HTR-8/SVneo (cell line): ENCODE measurements at places on chromosomes 7 and 10.

DNA sequence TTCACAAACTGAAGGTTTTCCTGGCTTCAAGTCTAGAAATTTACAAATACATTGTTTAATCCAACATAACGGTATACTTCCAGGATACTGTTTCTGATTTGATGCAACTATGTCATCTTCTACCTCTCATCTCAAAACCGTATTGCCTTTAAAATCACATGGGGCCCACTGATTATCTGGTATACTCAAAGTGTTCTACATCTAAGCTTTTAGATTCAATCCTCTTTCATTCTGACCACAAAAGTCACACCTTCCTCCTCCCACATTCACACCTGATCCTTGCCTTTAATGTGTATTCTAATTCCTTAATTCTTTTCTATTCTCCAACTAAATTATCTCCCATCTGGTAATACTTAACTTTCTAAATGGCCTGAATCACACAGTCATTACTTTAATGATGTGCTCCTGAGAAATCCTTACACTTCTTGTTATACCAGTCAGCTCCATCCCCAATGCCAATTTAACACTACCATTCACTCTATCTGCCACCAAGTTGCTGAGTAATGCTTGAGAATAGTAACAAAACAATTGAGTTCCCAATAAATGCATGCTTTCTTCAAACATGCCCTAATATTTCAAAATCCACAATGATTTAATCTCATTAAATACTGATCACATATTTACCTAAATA lies 13.0 kb downstream of the ATAD1 start:
- no peak for DNase-seq

DNA sequence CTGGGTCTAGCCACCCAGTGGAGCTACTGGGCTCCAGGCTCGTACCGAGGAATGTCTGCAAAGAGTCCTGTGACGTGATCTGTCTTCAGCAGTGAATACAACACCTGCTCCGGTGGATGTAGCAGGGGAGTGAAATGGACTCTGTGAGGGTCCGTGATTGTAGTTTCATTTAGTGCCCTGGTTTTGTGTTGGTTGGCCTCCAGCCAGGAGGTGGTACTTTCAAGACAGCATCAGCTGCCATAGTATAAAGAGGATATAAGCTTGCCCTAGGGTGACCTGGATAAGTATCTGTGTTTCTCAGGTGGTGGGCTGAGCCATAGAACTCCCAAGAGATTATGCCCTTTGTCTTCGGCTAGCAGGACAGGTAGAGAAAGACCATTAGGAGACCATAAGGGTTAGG lies 24.6 kb upstream of the WNT2 start:
- no peak for DNase-seq

DNA sequence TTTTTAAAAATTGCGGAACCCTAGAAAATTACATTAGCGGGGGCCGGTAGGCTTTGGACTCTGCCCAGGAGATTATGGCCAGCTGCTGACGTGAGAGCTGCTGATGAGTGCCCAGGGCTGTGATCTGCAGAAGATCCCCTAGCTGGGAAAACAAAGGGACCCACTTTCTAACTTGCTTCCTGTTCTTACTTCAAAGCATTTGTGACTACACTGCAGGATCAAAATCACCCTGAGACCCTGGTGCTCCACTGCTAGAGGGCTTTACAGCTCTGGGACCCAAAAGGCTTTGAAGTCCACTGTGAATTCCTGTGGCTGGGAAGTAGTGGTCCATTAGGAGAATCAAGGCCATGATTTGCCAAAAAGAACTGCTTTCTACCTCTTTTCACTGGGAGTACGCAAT lies 499.4 kb upstream of the AKR1E2 start:
- no peak for DNase-seq

- DNase-seq = no peak
Observed at GRCh38 chr7:132966754-132967469, 115.0 kb downstream of the CHCHD3 start.

DNA sequence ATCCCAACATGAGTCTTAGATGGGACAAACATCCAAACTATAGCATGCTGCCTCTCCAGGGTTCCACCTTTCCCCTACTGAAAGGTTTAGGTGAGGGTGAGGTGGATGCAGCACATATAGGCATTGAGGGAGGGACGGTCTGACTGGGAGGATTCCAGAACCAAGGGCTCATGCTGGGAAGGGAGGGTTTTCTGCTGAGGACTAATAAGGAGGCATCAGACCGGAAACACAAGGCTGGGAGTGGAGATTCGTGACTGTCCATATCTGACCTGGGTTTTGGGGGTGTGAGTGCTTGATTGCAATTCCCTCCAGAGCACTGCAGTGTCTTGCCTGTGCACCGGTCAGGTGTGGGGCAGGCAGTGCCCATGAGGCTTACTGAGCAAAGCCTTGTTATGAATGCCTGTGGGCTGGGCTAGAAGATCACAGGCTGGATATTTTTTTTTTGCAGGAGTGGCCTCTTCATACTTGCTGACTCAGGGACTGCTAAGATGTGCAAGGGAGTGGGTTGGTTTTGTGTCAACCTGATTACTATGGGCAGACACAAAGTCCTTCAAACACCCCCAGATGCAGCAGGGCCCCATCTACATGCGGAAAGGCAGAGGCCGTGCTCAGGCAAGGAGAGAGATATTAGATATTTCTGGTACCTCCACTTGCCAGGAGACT lies 26.7 kb downstream of the DMBT1 start:
- no peak for DNase-seq

GRCh38 chr7:155857141-155857540 lies 44.9 kb upstream of the SHH start:
- DNase-seq = no peak

- DNase-seq = no peak
Observed at GRCh38 chr10:77909021-77909748, 17.4 kb downstream of the DLG5 start.

DNA sequence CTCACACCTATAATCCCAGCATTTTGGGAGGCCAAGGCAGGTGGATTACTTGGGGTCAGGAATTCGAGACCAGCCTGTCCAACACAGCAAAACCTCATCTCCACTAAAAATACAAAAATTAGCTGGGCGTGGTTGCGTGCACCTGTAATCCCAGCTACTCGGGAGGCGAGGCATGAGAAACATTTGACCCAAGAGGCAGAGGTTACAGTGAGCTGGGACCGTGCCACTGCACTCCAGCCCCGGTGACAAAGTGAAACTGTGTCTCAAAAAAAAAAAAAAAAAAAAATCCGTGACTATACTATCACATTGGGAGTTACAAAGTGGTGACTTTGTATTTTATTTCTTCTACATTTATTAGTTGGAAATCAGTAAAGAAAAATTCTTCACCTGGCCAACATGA lies 101.2 kb downstream of the EPC1 start:
- no peak for DNase-seq

- DNase-seq = no peak
Observed at GRCh38 chr7:50352282-50352681, 47.8 kb downstream of the IKZF1 start.

DNA sequence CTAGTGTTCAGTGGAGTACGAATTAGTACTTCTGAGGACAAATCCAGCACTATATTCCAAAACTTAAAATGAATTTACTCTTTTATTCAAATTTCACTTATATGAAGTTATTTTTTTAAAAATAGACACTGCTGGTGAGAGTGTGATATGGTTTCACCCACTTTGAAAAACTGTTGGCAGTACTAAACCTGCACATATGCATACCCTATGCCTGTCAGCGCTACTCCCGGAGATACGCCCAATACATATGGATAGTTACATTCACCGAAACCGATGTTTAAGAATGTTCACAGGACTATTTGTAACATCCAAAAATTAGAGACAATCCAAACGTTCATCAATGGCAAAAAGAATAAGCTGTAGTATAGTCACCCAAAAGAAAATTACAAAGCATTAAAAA lies 69.6 kb downstream of the UBE2H start:
- no peak for DNase-seq

DNA sequence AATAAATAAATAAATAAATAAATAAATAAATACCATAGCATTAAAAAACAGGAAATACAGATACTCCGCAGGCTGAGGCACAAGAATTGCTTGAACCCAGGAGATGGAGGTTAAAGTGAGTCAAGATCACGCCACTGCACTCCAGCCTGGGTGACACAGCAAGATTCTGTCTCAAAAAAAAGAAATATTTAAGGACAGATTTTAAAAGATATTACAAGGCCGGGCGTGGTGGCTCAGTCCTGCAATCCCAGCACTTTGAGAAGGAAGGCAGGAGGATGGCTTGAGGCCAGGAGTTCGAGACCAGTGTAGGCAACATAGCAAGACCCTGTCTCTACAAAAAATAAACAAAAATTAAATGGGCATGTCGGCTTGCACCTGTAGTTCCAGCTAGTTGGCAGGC lies 17.5 kb upstream of the SNX8 start:
- no peak for DNase-seq

DNA sequence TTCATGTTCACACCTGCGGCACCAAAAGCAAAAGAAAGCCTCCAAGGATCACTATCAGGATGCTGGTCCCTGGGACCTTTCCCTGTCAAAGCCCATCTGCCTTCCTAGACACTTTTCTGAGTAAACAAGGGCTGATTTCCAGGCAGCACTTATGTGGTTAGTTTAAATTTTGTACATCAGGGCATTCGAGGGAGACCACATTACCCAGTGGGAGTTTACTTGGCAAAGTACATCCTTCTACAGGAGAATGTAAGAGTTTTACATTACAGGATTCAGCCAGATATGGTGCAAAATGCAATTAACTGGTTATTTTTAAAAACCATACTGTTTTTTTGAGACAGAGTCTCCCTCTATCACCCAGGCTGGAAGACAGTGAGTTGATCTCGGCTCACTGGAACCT lies 132.1 kb downstream of the CSTF2T start:
- no peak for DNase-seq

- peak; percentile 79 for DNase-seq
Observed at GRCh38 chr10:76583711-76584161, 1053.9 kb downstream of the KCNMA1 start.

GRCh38 chr7:96973986-96974385 lies 31.4 kb upstream of the DLX6 start:
- no peak for DNase-seq

GRCh38 chr10:58913717-58914116 lies 262.7 kb upstream of the PHYHIPL start:
- no peak for DNase-seq

DNA sequence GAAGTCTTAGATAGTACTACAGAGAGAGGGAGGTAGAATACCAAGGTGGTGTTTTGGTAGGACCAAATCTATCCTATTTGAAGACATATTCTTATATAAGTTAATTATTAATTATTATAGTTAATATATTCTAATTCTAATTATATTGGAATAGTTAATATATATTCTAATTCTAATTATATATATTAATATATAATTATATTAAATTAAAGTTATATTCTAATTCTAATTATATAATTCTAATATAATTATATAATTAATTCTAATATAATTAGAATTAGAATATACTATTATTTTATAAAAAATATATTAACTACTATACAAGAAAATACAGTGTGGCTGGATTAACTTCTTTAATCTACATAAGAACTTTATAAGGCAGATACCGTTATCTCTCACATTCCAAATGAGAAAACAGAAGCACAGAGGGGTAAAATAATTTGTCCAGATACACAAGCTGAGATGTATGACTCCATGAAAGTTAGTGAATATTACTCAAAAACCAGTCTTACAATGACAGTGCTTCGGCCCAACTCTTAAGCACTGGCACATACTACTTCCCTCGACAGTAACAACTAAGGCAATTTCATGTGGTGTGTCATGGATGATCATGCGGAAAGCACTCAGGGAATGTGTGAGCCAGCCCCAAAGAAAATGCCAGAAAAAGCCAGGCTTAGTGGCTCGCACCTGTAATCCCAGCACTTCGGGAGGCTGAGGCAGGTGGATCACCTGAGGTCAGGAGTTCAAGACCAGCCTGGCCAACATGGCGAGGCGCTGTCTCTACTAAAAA lies 42.6 kb downstream of the TYW1B start:
- no peak for DNase-seq

DNA sequence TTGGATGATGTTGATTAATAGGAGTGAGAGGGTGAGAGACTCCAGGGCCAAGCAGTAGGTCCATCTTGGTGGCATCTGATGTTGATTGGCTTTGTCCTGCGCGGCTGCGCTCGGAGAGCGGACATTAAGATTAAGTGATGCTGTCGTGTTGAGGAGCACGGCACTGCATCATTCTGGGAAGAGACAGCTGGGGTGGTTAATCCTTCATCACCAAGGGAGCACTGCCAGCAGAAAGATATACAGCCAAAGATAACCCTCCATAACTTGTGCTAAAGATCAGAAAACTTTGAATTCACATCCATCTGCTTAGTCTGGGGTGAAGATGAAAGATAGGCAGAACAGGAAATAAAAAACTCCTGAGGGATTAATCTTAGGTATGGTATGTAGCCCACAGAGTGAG lies 208.3 kb downstream of the LRMDA start:
- DNase-seq = no peak

GRCh38 chr7:157547102-157547501 lies 210.3 kb downstream of the DNAJB6 start:
- DNase-seq = no peak

DNA sequence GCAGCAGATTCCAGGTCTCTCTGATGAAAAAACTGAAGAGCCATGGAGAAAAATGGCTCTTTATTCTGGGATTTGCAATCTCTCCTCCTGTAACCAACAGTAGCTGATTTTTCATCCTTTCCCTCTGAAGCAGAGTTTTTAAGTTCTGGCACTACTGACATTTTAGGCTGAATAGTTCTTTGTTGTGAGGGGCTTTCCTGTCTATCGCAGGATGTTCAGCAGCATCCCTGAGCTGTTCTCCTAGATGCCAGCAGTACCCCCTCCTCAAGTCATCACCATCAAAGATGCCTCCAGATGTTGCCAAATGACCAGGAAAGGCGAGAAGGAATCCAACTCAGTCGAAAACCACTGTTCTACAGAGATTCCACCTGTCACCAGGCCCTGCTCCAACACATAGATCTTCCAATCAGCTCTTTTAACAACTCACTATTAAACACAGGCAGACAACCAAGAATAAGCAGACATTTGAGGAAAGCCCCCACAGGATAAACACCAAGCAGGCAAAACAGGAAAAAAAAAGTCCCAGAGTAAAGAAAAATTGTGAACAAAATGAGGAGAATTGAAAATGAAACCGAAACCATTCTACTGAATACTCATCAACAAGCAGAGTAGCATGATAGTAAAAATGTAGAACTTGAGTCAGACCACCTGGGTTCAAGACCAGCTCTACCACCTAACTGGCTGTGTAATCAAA lies 124.8 kb downstream of the MPP7 start:
- peak; percentile 8 for DNase-seq

GRCh38 chr7:28488061-28488791 lies 75.9 kb downstream of the CREB5 start:
- no peak for DNase-seq

DNA sequence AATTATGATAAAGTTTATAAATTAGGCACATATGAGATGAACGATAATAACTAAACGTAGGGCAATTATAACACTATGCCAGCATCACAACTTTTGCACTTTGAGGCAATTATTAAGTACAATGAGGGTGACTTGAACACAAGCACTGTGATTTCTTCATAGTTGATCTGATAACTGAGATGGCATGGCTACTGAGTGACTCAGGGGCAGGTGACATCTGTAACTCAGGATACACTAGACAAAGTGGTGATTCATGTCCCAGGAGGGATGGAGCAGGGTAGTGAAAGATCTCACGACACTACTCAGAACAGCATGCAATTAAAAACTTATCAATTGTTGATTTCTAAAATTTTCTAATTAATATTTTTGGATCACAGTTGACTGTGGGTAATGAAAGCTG lies 98.3 kb upstream of the ARHGAP21 start:
- DNase-seq = peak; percentile 46
